CD4-positive, alpha-beta T cell treated with Interleukin-17A for 1 hour (primary cell): ENCODE measurements at places on chromosomes 6 and 20.

DNA sequence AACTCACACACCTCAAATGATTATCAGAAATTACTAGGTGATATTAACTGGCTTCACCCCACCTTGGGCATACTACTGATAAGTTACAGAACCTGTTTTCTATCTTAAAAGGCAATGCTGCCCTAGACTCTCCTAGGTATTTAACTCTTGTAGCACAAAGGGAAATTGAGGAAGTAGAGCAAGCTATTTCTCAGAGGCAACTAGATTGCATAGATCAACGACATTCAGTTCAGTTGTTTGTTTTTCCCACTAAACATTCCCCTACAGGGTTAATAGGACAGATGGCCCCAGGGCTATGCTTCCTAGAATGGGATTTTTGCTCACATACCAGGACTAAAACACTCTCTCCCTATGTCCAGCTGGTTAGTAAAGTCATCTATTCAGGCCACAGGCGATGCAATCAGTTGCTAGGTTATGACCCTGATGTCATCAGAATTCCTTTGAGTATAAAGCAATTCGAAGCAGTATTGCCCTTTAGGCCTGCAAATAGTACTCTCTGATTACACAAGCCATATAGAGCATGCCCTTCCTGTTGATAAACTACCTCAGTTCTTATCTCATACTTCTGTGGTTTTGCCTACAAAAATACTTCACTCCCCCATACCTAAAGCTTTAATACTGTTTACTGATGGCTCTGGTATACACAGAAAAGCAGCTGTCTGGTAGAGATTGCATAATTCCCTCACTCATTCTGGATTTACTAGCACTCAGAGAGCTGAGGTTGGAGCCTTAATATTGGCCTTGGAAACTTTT, 67.4 kb upstream of the ASCC3 start:
- DNase-seq: no peak

GRCh38 chr20:25014816-25015215, 22.3 kb upstream of the APMAP start:
- no peak for DNase-seq

- DNase-seq: peak; percentile 39
Observed at GRCh38 chr6:38973178-38974057, 75.2 kb upstream of the GLP1R start.

DNA sequence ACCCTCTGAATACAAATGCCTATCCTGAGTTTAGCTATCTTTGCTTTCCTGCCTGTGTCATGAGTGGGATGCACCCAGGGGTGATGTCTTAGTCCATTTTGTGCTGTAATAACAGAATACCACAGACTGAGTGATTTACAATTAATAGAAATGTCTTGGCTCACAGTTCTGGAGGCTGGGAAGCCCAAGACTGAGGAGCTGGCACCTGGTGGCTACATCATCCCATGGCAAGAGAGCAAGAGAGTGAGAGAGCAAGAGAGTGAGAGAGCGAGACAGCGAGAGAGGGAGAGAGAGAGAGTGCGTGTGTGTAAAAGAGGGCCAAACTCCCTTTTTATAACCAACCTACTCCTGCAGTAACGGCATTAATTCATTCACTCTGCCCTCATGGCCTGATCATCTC, 76.8 kb downstream of the PRDM1 start:
- no peak for DNase-seq

DNA sequence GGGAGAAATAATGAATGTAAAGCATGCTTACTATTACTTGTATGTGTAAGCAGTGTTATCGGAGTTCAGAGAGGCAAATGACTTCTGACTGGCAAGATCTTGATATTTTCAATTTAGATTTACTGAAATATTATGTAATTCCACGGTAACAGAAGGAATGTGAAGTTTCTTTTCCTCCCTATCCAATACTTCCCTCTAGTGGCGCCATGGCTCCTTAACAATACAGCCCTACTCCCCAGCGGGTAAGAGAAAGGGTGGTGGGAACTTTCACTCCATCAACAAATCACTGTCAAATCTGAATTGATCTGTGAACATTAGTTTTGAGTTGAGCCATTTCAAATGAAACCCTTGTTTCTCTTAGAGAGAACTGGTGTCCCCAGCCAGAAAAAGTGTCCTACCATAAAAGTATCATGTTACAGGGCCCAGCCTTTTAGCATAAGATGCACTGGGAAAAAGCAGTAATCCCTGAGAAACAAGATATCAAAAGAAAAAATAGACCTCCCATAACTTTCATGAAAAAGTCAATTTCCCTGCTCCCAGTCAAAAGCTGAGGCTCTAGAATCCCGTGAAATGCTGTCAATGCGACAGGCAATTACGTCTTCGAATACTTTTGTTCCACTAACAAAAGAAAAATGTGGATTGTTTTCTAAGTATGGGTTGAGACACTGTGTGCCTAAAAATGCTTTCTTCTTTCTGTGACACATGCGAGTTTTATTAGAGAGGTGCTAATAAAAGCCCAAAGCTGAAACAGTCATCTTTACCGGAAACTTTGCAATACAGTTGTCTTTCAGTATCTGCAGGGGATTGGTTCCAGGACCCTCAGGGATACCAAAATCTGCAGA, 12.9 kb downstream of the COX7A2 start:
- no peak for DNase-seq

GRCh38 chr6:1144842-1145767, 166.8 kb upstream of the FOXQ1 start:
- no peak for DNase-seq

DNA sequence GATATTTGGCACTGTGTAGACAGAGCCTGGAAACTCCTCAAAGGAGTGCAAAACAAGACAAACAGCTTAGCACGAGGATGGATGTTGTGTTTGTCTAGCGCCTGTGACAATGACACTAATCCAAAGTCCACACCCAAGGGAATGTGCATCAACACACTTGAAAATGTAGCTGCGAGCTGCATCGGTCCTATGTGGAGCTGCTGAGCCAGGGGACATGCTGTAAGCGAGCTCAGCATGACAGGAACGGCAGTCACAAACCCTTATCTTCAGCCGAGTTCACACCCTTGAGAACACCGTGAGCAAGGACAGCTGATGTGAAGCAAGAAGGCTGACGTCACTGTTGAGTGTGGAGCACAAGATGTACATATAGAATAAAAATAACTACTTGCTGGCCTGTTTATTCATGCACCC, 684.3 kb downstream of the QKI start:
- no peak for DNase-seq

DNA sequence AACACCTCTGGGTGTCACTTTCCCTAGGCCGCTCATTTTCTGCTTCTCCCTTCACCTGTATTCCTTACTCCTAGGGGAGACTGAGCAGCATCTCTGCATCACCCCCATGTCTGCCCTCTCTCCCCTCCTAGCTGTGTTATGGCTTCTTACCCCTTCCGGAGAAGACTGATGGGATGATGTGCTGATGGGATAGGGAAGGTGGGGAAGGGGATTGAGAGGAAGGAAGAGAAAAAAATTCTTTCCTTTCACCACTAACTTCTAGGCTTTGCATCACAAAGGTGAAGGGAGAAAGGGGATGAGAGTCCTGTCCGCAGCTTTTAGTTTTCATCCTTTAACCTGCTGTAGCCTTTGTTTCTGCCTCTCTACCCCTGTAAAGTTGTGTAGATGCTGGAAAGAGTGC, 26.7 kb downstream of the AKAP7 start:
- DNase-seq: no peak

GRCh38 chr6:134447423-134447822, 129.5 kb upstream of the SGK1 start:
- no peak for DNase-seq

DNA sequence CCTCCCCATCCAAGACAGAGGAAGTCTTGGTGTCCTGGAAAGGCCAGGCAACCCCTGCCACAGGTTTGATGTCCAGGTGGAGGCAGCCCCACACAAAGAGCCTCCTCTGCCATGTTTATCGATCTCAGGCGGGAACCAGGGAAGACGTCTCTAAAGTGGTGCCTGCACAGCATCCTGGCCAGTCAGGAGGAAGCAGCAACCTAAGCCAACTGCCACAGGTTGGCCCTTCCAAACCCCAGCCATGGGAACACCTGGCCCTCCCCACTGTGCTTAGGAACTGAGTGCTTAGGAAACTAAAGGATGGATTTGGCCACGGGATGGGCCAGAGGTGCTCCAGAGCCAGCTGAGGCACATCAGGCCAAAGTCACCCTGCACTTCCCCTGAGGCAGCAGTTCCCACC, 56.9 kb downstream of the CSE1L start:
- DNase-seq: no peak

DNA sequence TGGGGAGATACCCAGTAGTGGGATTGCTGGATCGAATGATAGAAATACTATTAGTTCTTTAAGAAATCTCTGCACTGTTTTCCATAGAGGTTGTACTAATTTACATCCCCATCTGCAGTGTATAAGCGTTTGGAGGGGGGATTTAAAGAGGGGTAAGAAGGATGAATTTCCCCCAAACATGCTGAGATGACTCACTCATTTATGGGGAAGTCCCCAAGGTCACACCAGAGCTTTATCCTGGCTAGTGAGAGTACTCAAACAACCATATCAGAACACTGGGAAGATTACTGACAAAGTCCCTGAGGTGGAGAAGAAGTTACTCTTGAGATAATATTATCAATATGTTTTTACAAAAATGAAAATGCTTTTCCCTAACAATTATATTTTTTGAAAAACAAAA, 44.0 kb downstream of the ROS1 start:
- DNase-seq: no peak

- no peak for DNase-seq
Observed at GRCh38 chr20:37142708-37143107, 36.4 kb upstream of the RPN2 start.

DNA sequence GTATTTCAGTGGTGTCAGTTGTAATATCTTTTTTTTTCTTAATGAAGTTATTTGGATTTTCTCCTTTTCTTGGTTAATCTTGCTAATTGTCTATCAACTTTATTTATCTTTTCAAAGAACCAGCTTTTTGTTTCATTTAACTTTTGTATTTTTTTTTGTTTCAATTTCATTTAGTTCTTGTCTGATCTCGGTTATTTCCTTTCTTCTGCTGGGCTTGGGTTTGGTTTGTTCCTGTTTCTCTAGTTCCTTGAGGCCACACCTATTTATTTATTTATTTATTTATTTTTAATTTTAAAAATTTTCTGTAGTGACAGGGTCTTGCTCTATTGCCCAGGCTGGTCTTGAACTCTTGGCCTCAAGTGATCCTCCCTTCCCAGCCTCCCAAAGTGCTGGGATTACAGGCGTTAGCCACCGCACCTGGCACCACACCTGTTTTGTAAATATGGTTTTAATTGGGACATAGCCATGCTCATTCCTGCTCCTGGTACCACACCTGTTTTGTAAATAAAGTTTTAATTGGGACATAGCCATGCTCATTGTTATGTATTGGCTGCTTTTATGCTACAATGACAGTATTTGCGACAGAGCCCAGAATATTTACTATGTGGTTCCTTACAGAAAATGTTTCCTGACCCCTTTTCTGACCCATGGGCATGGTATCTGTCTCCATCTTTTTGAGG, 22.2 kb downstream of the KDM1B start:
- DNase-seq: no peak

DNA sequence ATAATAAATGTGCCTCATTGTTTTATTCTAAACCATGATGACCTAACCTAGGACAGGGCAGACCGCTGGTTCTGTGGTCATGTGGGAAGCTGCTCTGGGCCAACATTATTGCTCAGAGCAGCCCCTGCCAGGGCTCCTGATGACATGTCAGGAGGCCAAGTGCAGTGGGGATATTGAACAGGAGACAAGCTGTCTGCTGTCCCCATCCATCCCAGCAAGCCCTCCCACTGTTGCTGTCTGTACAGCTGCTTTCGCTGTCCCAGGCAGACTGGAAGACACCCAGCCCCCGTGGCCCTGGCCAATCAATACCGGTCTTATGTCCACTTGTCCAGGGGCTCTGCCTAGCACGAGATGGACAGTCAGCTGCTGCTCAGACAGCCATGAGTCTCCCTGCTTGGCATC, 43.2 kb upstream of the FNDC1 start:
- no peak for DNase-seq

- DNase-seq: peak; percentile 6
Observed at GRCh38 chr6:84764332-84765049, at the start of gene TBX18. Gene TBX18, minus strand, starts transcription at chr6:84764598. Its CDS starts 417 bp downstream, at chr6:84764181.

DNA sequence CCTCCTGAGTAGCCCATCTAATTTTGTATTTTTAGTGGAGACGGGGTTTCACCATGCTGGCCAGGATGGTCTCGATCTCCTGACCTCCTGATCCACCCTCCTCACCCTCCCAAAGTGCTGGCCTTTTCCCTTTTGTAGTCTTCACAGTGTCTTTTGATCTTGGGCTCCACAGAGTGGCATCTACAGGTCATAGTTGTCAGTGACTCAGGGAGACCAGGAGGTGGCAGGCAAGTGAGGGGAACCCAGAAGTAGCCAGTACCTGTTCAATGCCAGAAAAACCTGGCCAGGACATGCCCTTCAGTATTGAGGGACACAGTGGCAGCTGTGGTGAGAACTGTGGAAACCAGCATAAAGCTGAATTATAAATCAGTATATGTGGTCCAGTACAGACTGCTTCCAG, 19.6 kb downstream of the RPP21 start:
- no peak for DNase-seq

DNA sequence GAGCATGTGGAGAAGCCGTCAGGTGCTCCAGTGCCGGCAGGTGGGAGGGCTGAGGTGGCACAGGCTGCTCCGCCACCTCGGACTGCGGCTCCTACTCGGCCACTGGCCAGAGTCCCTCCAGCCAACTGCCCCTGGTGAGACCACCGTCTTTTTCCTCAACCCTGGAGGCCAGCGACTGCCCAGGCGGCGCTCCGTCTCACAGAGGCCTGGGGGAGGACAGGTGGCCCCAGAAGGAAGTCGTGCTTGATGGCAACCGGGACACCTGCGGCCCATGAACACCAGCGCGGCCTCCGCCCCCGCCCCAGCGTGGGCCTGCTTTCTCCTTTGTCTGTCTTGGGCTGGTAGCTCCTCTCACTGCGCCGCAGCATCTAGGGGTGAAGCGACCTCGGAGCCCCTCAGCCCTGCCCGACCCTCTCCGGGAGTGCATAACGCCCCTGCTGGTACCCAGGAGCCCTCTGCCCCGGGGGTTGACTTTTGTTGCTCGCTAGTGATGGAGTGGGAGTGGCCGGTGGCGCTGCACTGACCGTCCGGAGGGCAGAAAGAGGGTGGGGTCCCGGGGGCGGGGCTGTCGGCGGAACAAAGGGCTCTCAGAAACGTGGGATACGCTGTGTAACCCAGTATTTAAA, 706 bp upstream of the TUBB2B start:
- DNase-seq: no peak

DNA sequence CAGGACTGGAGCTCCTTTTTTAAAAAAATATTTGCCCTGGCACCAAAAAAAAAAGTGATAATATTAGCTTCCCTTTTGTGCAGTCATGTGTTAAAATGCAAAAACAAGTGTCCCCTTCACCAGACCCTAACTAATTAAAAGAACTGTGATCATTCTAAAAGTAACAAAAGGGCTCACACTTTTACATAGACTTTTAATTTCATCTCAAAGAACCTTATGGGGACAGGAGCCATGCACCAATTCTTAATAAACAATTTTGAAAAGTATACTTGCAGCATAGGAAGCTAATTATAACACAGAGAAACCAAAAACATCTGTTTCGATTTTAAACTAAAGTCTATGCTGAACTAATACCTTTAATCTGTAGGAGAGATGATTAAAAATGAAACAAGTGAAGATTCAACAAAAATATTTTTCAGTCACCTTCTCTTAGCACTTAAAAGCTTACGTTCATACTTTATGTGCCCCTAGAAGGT, 17.3 kb downstream of the STX7 start:
- DNase-seq: no peak

GRCh38 chr6:34159844-34160243, 14.0 kb upstream of the GRM4 start:
- DNase-seq: no peak

GRCh38 chr6:72037006-72037405, 150.7 kb downstream of the RIMS1 start:
- DNase-seq: no peak
